ENCODE measurements at places on chromosomes 13 and 19. TPM values are rescaled to one million over a fixed set of nuclear protein-coding genes. Genes with fewer than 3 reads are reported as not detected.
A peak's percentile ranks its signal among the peaks of the same experiment; 100 is the strongest.

The CD22 gene
- 4.2 TPM for total RNA-seq

The ELOF1 gene
- total RNA-seq: 46.2 TPM

The TMEM91 gene
- total RNA-seq: 12.2 TPM

The GPX4 gene
- total RNA-seq: 213 TPM

The AXL gene
- 40.1 TPM for total RNA-seq

The NECTIN2 gene
- total RNA-seq: 66.7 TPM

- DNase-seq: no peak
Measured at GRCh38 chr13:35388441-35389355, 87.8 kb downstream of the MAB21L1 start.

GRCh38 chr13:109840201-109840892 lies 54.0 kb upstream of the IRS2 start:
- no peak for DNase-seq

DNA sequence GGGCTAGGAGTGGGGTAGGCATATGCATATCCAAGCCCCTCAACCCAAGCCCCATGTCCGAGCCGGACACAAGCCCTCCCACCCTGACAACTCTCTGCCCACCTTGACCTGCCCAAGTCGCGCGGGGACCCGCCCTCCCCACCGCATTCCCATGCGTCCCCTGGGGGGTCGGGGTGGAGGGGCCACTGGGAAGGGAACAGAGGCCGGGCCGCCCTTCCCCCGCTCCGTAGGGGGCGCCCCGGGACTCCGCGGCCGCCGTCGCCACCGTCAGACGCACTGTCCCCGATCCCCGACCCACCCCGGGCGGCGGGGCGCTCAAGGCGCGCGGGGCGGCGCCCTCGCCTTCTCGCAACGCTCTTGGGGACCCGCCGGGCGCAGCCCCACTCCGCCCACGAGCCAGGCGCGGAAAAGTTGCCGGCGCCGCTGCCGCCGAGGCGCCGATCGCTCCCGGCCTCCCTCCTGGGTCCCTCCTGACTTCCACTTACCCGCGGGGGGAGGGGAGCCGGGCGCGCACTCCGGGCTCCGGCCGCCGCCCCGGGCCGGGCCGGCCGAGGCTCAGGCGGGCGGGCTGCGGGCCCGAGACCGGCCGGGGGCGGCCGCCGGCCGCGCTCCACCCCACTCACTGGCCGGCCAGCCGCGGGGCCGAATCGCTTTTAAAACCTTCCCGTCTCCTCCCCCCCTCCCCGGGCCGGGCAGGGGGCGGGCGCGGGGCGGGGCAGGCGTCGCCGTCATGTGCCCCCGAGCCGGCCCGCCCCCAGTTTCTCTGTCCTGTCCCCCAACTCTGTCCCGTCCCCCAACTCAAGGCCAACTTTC lies 34.4 kb upstream of the NANOS3 start:
- DNase-seq: peak; percentile 90

DNA sequence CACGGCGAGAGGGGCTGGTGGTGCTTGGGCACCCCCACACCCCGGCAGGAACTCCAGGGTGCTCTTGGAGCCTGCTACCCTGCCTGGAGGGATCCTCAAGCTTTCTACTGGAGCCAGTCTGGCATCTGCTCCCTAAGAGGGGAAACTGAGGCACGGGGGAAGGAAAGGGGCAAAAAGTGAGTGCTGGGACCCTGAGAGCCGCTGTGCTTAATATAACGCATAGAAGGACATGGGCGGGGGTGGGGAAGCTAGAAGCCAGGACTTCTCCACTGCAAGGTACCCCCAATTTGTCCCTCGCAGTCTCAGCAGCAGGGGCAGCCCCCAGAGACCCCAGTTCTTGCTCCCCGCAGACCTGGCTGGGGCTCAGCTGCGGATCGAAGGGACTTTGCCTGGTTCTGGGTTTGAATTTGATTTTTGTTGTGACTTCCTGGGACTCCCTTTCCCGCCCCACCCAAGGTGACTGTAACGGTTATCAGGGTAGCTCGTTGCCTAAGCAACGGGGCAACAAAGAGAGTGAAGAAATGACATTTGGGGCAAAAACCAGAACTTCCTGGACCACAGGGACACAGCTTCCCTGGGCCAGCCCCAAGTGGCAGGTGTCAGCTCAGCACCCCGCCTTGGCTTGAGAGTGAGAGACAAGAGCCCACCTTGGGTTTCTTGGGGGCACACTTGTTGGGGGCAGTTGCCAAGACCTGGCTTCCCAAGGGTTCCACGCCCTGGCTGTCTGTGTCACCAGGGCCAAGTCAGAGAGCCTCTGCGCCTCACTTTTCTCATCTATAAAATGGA lies 638 bp downstream of the ADGRE5 start:
- DNase-seq: peak; percentile 52

DNA sequence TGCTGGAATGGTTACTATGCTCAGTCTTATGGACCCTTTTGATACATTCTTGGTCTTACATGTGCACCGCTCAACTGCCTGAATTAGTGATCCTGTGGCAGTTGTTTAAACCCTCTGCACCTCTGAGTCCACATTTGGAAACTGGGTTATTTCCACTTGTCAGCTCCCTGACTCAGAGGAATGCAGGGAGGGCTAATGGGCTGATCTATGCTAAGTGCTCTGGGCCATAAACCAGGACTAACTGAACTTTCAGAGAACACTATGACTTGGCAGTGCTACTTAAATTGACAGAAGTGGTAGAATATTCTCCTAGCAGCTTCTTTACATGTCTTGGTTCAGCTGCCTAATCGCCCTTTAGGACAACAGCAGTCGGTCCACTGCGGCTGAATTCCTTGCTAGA lies 26.8 kb upstream of the MED4 start:
- no peak for DNase-seq

- DNase-seq: no peak
Measured at GRCh38 chr19:32105527-32106310, 239.7 kb upstream of the ZNF507 start.

DNA sequence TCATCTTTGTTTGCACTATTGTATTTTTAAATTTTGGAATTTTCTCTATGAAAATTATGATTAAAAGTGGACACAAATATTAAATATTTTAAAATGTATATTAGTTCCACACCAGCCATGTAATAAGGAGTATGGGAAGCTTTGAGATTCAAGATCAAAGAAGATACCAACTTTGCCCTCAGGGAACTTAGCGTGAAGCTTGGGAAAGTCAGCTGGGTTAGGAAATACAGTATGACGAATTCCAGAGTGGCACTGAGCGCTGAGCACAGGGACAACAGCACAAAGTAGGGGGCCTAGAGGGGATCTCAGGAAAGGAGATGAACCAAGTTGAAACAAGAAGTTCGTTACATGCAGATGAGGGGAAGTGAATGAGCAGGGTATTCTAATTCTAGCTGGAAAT lies 76.9 kb upstream of the SHISA2 start:
- no peak for DNase-seq
